ENCODE measurements at places on chromosomes 7 and 10.

DNA sequence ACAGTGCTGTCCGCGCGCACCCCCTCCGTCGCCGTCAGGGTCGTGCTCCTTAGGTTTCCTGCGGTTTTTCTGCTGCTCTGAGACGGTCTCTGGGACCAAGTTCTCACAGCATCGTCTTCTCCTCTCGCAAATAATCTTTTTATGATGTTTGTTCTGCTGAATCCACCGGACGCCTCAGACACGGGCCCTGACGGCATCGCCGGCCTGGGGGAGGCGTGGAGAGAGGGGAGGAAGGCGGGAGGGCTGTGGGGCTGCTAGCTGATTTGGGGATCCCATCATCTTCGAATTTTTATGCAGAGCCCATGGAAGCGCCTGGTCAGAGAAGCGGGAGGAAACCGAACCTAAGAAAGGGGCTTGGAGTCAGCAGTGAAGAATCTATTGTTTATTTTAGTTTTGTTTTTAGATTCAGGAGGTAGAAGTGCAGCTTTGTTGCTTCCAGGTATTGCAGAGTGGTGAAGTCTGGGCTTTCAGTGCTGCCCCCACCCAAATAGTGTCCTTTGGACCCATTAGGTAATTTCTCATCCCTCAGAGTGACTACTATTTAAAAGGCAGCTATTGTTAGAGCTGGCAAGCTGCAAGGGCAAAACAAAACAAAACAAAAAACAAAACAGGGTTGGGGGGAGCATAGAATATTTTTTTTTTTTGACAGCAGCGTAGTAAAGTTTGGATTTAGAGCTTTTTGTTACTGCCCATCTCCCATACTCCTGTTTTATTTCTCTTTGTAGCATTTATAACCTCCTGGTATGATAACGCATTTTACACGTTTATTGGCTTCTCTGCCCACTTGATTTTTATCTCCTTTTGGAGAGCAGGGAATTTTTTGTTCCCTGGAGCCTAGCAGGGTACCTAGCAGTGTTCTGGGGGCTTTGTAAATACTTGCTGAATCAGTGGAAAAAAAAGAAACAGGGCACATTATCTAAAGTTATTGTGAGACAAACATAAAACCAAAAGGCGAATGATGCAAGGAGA is 92.6 kb downstream of the SPAG6 start:
- no peak for DNase-seq

DNA sequence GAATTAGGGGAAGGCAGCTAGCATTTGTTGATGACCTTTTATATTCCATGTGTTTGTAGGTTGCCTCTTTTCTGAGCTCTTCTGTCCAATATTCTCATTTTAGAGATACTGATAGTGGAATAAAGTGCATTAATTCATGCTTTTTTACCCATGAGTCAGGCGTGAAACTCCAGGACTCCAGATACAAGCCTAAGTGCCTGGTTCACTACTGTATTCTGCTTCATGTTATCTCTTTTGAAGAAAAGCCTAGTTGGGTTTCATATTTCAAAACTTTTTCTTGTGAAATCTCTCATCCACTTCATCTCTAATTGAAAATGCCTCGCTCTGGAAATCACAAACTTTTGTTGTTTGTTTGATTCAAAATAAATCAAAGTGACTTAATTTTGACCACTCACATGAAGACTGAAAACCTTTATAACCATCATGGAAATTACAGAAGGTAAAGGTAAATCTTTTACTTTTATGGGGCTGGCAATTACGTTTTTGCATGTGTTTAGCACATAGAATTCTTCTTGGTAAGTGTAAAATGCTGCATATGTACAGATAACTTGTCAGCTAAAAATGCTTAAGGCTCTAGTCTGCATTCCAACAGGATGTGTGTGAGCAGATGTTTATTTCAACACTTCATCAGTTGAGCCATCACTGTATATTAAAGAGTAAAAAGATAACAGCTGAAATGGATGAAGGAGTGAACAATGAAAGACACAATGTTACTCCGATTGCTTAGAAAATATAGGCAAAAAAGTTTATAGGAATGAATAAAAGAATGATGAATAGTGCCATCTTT is 961.8 kb upstream of the CELF2 start:
- no peak for DNase-seq

- no peak for DNase-seq
Measured at GRCh38 chr7:103437623-103438022, 8.4 kb downstream of the SLC26A5 start.

DNA sequence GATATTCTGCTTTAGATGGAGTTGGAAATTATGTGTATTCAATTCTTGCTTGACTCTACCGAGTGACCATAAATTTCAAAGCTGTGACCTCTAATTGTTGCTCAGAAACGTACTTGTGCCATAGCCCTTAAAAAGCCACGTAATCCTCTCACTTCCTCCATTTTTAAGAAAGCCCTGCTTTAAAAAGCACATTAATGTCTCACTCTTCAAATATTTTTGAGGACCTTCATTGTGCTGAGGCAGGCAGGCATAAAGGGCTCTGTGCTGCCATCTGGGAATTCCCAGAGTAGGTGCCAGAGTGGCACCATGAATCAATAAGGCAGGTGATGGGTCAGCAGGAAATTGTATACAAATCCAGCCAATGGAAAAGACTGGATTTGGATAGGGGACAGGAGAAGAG is 97.7 kb upstream of the FAM204A start:
- DNase-seq: no peak

GRCh38 chr7:150716368-150716767 is at the start of gene GIMAP1:
Gene GIMAP1 (plus strand): TSS chr7:150716613. CDS start chr7:150719048, 2,435 bp downstream.
- DNase-seq: peak; percentile 75

GRCh38 chr7:45160417-45160881 is 2.9 kb downstream of the RAMP3 start:
- no peak for DNase-seq

DNA sequence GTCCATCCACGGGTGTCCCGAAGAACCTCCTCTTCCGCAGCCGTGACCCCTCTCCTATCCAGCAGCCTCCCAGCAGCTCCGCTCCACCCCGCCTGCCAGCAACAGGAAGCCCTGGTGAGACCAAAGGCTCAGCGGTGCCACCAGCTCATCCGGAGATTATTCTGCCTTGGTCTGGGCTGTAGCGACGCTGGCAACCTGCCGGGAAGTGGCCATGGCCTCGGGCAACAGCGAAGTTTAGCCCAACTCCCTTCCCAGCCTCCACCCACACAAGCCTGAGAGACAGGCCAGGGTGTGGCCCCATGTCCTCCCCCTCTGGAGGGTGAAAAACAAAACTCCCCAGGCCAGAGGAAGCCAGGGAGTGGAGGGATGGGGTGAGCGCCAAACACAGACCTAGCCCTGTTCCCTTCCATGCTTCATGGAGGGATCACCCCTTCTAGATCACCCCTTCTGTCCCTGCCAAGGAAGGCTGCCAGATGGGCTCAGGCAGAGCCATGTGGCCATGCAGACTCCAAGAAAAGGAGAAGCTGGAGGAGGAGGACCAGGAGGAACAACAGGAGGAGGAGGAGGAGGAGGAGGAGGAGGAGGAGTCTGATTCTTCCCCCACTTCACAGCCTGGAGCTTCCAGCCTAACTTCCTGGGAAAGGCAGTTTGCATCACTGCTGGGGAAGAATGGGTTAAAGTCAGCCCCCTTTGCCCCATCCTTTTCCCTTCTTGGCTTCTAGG is 918 bp downstream of the CALHM2 start:
- peak; percentile 69 for DNase-seq

DNA sequence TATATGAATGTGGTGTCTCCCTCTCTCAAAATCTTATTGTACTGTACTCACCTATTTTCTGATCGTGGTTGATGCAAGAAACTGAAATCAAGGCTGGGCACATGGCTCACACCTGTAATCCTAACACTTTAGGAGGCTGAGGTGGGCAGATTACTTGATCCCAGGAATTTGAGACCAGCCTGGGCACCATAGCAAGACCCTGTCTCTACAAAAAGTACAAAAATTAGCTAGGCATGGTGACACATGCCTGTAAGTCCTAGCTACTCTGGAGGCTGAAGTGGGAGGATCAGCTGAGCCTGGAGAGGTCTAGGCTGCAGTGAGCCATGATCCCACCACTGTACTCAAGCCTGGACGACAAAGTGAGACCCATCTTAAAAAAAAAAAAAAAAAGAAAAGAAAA is 16.0 kb downstream of the MMRN2 start:
- no peak for DNase-seq
